ENCODE measurements at places on chromosomes 3 and 15.

GRCh38 chr3:7346364-7346763 lies 485.4 kb downstream of the GRM7 start:
- DNase-seq = no peak

DNA sequence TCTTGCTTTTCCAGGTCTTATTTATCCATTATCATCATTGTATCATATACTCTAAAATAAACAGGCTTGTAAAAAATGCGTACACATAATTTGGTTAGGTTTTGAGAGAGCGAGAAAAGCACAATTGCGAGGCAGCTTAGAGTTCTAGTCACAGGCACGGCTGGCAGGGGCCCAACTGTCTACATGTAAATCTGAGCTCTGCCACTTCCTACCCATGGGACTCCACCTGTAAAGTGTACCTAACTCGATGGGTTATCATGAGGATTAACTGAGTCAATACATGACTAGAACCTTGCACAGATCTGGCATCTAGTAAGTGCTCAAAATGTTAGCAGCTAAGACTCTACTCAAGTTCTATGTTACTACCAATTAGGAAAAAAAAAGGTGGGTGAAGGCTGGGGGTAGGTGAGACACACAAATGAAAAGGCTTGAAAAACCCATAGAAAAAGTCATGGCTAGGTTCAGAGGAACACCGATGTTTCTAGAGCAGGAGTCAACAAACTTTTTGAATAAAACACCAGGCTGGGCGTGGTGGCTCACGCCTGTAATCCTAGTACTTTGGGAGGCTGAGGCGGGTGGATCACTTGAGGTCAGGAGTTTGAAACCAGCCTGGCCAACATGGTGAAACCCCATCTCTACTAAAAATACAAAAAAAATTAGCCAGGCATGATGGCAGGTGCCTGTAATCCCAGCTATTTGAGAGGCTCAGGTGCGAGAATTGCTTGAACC lies 36.2 kb downstream of the GLB1 start:
- DNase-seq = no peak

DNA sequence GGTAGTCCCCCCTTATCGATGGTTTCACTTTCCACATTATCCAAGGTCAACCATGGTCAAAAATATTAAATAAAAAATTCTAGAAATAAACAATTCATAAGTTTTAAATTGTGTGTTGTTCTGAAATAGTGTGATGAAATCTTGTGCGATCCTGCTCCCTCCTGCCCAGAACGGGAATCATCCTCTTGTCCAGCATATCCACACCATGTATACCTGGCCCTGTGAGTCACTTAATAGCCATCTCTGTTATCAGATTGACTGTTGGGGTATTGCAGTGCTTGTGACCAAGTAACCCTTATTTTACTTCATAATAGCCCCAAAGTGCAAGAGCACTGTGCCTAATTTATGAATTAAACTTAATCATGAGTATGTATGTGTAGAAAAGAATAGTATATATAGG lies 19.1 kb downstream of the FAM81A start:
- DNase-seq = no peak

DNA sequence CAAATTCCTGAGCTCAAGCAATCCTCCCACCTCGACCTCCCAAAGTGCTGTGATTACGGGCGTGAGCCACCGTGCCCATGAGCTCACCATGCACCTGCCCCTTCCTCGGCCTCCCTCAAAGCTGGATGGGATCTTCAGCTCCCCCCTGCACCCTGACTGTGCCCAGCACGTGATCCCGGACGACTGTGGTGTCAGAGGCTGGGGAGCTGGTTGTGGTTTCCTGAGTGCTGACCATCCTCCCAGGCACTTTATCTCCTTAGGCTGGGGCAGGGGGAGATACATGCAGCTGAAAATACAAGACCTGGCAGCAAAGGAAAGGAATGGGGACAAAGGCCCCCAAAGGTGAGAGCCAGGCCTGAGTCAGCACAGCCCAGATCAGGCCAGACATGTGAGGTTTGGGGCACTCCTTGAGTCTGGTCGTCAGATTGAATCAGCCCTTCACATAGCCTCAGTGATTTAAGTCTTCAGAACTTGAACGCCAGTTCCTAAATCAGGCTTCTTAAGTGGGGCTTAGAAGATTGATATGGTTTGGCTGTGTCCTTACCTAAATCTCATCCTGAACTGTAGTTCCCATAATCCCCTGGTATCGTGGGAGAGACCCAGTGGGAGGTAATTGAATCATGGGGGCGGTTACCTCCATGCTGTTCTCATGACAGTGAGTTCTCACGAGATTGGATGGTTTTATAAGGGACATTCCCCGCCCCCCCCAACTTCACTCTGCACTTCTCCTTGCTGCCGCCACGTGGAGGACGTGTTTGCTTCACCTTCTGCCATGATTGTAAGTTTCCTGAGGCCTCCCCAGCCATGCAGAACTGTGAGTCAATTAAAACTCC lies 35.8 kb downstream of the PRKCD start:
- DNase-seq = peak; percentile 42

GRCh38 chr15:87734571-87735373 lies 521.8 kb downstream of the NTRK3 start:
- DNase-seq = no peak

GRCh38 chr3:861721-862120 lies 231.1 kb upstream of the CNTN6 start:
- DNase-seq = no peak

DNA sequence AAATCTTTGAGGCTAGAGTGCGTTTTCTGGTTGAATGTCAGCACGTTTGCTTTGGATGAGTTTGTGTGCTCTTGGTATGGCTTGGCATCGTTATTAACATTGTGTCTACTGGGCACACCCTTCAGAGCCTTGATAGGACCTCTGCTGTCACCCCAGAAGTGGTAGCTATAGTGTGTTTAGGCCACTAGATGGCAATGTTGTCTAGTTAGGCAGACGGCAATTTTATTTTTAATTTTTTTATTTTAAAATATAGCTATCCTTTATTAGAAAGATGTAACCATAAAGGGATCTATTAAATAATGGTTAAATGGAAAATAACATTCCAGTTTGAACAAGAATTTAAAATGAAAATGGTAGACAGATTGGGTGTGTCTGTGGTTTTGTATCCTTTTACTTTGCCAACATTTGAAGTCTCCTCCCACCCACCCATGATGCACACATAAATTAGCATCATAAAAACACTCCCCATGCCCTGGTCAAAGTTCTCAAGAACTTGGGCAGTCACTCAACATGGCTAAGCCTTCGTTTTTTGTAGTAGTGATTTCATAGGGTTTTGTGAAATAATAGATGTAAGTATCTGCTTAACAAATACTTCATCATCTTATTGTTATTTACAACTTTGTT lies 200.7 kb downstream of the KCNH8 start:
- no peak for DNase-seq

DNA sequence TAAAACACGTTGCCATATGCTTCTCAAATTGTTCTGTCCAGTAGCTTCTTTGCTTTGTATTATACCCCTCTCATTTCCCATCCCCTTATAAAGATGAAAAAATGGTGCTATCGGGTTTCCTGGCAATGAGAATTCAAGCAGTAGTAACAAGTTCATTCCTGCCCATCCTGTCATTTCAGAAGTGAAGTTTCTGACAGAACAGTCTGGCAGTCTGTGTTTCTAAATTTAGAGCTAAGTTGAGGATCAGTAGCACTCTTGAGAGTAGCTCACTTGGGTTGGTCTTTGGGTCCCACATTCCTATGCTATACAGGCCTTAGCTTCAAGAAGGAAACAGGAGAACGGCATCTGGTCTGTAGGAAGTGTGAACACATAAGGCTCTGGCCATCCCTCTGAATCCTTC lies 134.6 kb downstream of the GHSR start:
- DNase-seq = no peak

- no peak for DNase-seq
Observed at GRCh38 chr3:124652009-124652408, 78.2 kb upstream of the UMPS start.

GRCh38 chr15:85116066-85116465 lies 134.4 kb downstream of the PDE8A start:
- DNase-seq = no peak

- no peak for DNase-seq
Observed at GRCh38 chr3:52777959-52778805, 783 bp downstream of the ITIH1 start.

GRCh38 chr3:147945968-147946519 lies 536.9 kb downstream of the ZIC1 start:
- DNase-seq = peak; percentile 94
